ENCODE measurements at places on chromosomes 6 and 20.

- DNase-seq = no peak
These were observed 104.3 kb downstream of the EDN3 start for GRCh38 chr20:59404749-59405148.

DNA sequence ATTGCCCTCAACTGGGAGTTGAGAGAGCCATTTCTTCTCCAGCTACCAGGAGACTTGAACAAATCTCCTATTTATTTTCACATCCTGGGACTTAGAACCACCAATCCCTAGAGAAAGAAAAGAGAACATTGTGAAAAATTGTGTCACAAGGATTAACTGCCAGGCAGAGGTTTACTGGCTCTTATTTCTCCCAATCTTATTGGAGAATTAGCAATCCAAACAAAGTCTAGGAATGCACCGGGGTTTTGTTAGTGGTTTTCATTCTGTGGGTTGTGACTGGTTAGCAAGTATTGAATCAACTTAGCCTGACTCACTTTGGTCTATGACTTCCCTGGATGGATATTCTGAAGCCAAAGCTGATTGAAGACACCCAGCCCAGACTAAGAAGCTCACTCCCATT is 21.2 kb upstream of the ENPP5 start:
- DNase-seq = no peak

DNA sequence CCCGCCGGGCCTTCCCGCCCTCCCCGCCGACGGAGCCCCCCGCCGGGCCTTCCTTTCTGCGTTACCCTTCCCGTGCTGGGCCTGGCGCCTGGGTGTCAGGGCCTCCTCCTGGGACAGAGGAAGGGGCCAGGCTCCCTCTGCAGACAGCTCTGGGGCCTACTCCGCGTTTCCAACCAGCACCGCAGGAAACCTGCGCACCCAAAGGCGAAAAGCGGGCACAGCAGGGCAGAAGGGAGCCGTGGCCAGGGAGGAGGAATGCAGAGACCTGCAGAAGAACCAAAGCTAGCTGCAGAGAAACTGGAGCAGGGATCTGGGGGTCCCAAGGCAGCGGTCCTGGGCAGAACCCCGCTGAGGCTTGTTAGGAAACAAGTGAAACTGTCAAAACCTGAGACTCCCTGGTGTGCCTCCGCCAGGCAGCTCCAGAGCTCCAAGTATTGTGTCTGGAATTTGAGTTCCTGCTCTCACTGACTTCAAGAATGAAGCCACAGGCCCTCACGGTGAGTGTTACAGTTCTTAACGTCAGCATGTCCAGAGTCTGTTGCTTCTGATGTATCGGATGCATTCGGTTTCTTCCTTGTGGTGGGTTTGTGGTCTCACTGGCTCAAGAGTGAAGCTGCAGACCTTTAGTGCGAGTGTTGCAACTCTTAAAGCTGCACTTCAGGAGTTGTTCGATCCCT is 33.3 kb downstream of the IRF4 start:
- no peak for DNase-seq

GRCh38 chr6:79404677-79405076 is 132.6 kb downstream of the LCA5 start:
- no peak for DNase-seq

- DNase-seq = no peak
These were observed 7.3 kb downstream of the SNPH start for GRCh38 chr20:1273366-1273765.

DNA sequence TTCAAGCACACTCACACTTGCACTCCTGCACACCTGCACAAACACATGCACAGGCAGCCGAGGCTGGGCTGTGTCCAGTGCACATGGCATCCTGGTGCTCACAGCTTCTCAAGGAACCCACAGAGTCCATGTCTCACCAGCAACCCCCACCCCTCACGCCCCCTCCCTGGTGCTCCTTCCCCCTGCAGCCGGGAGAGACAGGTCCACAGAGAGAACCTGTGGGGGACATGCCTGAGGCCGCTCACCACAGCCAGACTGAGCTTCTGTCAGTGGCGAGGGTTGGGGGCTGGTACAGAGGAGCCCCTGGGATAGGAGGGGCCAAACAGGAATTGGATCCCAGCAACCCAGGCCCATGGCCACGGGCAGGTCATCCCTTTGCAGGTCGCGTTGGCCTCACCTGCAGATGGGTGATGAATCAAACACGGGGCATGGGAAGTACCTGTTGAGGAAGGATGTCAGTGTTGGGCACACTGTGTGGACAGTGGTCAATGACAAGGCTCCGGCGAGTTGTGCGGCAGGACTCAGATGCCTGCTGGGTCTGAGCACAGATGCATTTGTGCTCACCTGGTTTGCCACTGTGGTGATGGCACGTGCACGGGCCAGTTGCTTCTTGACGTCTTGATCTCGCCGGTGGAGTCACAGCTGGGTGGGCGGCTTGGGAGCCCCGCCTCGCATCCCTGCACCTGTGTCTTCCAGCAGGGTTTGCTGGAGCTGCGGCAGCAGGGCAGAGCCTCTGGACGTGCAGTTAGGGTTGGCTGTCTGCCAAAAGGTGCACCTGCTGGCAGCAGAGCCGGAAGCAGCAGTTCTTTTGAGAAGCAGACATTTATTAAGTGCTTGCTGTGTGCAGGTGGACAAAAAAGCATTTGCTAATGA is 113.0 kb downstream of the ERMARD start:
- DNase-seq = no peak

DNA sequence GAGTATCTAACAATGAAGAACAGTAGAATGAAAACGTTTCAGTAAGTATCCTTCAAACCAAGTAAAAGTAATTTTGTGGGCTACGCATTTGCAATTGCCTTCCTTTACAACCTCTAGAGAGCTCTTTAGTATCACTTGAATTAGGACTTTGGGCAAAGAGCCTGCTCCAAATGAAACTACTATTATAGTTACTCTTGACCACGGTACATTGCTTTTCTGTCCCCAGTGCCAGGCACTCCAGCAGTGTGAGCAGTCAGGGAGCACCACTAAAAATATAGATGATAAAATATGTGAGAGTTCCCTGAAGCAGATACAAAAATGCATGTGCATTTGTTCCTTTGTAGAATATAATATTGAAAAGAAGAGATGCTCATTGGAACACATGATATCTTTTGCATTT is 450.1 kb upstream of the MANEA start:
- no peak for DNase-seq

- DNase-seq = no peak
These were observed 28.3 kb upstream of the TLDC2 start for GRCh38 chr20:36847710-36848040.

DNA sequence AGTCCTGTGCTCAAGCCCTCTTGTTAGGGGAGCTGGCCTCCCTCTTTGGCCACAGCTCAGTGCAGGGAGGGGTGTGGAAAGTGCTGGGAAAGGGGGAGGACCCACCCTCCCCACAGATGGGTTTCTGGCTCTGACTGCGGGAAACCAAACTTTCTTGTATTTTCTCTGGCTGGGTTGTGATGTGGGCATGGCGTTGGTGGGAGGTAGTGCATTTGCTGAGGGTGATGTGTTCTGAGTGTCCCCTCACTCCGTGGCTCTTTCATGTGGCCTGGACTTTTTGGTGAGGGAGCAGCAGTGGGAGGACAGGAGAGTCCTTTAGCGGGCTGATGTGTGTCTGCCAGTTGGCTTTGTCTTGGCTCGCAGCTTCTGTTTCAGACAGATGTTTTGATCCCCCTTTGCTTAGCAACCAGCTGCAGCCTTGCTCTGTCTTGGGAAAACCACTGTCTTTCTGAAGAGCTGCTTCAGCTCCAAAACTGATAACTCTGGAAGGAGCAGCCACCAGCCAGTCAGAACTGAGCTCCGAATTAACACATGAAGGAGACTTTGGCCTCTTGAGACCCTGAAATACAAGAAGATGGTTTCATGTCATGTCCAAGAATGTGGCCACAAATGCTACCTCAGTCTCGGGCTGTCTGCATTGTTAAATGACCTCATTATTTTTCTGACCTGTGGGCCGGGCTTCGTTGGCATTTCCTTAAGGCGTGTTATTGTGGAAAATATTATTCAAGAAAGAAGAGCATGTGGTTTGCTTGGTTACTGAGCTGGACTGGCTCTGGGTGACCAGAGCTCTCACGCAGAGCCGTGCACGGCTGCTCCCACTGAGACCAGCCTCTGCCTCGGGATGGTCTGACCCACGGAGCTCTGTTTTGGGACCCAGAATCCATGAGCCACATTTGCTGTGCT is 21.5 kb downstream of the SYNJ2 start:
- no peak for DNase-seq

DNA sequence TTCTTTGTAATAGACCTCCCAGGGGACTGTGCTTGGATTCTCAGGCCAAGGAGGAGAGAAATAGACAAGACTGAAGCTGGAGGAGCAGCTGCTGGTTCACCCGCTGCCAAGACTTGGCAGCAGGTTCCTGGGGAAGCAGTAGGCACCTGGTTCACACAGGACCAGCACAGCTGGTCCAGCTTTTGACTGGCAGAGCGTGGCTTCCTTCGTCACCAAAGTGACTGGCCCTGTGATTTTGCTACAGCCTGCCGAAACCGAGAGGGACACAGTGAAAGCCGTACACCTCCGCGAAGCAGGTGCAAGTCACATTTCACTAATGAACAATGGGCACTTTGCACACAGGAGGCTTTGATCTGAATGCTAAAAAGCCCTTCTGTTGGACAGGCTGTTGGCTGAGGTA is 199.0 kb downstream of the RNF144B start:
- no peak for DNase-seq

DNA sequence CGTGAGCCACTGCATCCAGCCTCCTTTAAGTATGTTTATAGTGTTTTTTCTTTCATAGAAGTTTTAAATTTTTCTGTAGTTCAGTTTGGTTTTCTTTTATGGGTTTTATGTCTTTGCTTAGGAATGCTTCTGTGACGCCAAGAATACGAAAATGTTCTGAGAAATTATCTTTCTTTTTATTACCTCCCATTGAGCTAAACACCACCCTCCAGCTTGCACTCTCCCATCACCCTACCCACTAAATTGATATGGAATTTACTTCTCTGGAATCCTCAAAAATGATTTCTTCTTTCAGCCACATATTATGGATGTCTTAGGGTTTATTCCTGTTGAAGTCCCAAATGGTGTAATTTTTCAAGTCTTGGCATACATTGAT is 38.1 kb downstream of the JARID2 start:
- no peak for DNase-seq

GRCh38 chr6:158023597-158023939 is 41.9 kb downstream of the SYNJ2 start:
- no peak for DNase-seq

DNA sequence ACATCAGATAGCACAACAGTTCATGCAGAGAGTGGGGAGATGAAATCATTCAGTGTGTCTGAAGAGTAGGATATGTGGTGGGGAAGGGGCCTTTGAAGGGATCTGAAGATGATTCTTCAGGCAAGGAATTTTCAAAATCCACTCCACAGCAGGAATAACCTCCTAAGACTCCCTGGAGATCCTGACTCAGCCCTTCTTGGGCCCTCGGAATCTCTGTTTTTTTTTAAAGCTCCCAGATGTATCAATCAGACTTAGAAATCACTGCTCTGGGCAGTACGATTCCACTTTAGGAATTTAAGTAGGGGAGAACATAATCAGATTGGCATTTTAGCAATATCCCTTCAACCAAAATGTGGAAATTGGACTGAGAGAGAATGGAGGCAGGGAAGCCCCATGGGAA is 55.5 kb downstream of the RIOK1 start:
- no peak for DNase-seq

DNA sequence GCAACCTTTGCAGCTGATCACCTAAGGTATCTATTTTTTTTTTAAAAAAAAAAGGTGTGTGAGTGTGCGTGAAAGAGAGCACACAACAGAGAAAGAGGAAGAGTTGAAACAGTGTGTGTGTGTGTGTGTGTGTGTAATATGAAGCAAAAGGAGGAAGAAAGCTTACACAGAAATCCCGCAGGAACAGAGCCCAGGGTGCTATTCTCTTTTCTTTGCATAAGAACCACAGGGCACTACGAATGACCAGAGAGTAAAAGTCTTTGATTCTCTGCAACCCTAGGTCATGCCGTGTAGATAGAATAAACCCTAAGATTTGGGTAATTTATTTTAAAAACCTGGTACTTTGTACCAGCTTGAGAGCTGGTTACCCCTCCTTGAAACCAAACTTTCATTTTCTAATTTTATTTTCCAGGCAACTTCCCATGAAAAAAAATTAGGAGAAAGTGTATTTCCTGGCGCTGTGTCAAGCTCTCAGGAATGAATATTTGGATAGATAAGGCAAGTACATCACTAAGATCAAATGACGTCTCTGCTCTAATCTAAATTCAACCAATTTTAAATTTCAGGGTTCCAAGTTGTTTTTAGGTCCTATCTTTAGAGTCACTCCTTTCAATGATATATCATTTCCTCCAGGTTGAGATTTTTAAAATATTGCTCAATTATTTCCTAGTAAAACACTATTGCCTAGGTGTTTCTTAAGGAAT is 47.9 kb upstream of the ID4 start:
- no peak for DNase-seq

DNA sequence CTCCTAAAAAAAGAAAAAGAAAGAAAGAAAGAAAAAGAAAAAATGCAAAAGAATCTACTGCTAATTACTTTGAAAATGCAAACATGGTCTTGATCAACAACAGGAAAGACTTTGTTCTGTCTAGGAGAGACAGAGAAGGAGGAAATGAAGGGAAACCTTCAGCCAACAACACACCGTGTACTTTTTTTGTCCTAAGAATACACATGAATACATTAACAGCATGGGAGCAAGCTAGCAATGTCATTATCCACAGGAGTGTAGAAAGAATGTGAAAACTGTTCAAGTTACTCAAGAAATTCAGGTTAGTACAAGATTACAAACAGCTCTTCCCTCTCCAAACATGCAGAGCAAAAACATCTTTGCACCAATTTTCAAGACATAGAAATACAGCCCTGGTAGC is 326.3 kb downstream of the UBE3D start:
- no peak for DNase-seq

DNA sequence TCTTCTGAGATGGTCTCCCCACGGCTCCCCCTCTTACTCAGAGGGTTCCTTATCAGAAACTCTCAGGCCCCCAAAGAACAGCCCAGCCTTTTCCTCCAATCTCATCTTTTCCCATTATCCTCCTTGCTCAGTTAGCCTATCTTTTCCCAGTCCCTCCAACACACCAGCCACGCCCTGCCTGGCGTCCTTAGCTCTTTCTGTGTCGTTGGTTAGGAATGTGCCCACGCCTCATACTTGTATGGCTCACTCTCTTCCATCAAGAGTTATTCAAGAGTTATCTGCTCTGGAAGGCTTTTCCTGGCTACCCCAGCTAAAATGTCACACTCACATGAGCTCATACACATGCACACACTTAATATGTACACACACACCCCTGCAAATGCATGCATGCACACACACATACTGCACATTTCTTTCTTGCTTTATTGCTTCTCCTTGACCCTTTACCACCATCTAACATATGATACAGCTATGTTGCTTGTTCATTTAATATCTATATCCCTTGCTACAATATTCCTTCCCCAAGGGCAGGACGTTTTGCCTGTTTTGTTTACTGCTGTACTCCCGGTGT is 37.6 kb downstream of the SLC2A10 start:
- no peak for DNase-seq

All from stimulated activated CD8-positive, alpha-beta memory T cell treated with anti-CD3 and anti-CD28 coated beads, Interleukin-4, amount 100 ng/mL, for 4 hours (primary cell).